ENCODE measurements at places on chromosomes 12 and 14.

DNA sequence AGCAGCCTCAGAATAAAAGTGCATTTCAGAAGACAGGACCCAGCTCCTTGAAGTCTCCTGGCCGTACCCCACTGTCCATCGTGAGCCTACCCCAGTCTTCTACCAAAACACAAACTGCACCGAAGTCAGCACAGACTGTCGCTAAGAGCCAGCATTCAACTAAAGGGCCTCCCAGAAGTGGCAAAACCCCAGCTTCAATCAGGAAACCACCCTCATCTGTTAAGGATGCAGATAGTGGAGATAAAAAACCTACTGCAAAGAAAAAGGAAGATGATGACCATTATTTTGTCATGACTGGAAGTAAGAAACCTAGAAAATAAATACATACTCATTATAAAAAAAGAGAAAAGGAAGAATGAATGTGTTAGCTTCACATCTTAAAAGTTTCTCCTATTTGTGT lies 51.1 kb downstream of the GAS2L3 start:
- DNase-seq, result no peak

DNA sequence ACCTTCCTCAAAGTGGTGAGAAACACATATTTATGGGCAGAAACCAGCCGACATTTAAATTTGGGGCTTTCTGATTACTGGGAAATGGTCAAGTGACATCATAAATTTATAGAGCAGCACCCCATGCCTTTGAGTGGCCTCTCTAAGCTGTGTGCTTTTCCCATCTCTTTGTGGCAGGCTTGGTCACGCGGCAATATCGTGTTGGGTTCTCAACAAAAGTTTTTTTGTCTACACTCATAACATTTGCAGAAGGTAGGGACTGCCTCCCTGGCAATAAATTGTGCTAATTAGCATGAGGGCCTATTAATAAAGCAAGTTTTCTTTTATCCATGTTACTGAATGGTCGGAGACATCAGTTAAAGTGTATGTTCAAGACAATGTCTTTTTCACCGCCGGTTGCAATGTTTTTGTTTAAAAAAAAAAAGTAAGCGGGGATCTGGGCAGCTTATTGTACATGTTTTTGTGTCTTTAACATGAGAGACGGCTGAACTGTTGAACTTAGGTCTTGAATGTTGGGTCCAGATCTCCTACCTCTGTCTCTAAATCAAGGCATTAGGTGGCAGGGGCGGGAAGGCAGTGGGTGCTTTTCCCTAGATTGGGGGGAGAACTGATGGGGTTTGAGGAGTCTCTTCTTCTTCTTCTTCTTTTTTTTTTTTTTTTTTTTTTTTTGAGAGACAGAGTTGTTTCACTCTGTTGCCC lies 193.3 kb downstream of the PHETA1 start:
- no peak for DNase-seq

GRCh38 chr12:6696690-6697583 lies 3.7 kb downstream of the PIANP start:
- no peak for DNase-seq

GRCh38 chr12:10466311-10466710 lies 13.1 kb upstream of the KLRC1 start:
- peak; percentile 87 for DNase-seq

- DNase-seq, result no peak
Measured at GRCh38 chr12:56490360-56490759, 2.4 kb upstream of the GLS2 start.

GRCh38 chr12:92639017-92639416 lies 63.8 kb upstream of the PLEKHG7 start:
- no peak for DNase-seq

GRCh38 chr12:73384592-73384991 lies 1112.4 kb downstream of the TRHDE start:
- DNase-seq, result no peak

- DNase-seq, result no peak
Measured at GRCh38 chr12:129001826-129002225, 148.5 kb downstream of the GLT1D1 start.

DNA sequence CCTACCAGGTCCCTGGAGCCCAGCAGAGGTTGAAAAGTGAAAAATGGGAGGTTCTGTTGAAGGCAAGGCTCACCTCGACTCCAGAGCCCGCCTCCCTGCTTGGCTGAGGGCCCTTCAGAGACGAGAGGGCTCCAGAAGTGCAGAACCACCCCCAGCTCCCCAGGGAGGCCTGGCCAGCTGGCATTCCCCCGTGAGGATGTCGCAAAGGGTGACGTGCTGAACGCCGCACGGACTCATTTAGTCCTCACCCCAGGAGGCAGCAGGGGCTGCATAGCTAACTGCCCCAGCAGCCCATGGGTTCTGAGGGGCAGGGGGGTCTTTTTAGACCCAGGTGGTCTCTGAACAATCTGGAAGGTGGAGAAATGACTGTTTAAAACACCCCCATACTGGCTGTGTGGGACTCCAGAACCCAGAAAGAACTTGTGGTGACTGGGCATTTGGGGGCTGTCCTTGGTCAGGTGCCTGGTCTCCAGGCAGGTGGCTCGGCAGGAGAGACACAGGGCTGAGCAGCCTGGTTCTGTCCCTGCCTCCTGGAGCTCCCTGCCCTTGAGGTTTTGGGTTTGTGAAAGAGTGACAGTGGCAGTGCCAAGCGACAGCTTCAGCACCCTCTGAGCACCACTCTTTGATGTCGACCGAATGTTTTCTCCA lies 32.0 kb downstream of the ANAPC7 start:
- no peak for DNase-seq

DNA sequence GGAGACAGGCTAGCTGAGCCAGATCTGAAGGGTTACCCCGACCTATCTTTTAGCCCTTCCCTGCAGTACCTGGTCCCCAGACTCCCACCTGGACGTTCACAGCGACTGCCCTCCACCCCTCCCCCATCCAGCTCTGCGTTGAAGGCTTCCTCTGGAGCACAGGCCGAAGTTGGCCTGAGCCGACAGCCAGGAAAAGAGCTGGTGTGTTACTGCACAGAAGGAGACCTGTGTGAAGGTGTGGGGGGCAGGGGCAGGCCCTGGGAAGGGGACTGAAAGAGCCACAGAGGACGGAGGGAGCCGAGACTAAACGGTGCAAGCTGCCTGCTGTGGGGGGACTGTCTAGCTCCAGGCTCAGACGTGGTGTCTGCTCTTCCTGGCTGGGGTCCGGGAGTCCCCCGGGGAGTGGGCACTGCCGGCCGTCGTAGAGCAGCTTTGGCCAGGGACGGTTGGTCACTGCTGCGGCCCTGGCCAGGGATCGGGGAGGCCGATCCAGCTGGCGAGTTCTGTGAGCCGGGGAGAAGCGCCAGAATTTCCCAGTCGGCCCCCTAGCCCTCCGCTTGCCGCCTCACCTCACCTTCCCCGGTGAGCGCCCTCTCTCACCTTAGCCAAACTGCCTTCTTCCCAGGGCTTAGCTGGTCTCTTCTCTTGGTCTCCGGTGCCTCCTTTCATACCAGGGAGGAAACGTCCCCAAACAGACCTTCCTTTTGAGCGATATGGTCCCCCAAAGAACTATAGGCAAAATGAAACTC lies 899 bp upstream of the COL2A1 start:
- no peak for DNase-seq

DNA sequence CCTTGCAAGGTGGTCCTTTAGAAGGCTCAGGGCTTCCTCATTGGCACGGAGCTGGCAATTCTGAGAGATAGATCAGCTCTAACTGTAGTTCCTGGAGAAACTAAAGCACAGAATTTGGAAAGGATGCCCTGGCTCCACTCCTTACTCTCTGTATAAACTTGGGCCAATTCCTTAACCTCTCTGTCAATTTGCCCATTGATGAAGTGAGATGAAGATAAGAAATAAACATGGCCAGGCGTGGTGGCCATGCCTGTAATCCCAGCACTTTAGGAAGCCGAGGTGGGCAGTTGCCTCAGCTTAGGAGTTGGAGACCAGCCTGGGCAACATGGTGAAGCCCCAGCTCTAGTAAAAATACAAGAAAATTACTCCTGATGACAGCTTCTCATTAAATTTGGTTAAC lies 34.0 kb upstream of the COX6A1 start:
- DNase-seq, result no peak

DNA sequence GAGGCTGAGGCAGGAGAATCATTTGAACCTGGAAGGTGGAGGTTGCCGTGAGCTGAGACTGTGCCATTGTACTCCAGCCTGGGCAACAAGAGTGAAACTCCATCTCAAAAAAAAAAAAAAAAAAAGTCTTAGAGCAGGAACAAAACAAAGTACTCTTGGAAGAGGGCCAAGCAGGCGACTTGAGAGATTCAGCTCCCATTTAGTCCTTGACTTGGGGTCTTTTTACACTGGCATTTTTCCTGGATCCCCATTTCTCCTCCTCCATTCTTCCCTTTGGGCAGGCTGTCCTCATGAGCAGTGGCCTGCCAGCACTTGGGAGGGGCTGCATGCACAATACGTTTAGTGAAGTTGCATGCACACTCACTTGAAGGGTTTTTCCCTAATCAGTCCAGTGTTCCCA lies 72.9 kb downstream of the C14orf132 start:
- no peak for DNase-seq

DNA sequence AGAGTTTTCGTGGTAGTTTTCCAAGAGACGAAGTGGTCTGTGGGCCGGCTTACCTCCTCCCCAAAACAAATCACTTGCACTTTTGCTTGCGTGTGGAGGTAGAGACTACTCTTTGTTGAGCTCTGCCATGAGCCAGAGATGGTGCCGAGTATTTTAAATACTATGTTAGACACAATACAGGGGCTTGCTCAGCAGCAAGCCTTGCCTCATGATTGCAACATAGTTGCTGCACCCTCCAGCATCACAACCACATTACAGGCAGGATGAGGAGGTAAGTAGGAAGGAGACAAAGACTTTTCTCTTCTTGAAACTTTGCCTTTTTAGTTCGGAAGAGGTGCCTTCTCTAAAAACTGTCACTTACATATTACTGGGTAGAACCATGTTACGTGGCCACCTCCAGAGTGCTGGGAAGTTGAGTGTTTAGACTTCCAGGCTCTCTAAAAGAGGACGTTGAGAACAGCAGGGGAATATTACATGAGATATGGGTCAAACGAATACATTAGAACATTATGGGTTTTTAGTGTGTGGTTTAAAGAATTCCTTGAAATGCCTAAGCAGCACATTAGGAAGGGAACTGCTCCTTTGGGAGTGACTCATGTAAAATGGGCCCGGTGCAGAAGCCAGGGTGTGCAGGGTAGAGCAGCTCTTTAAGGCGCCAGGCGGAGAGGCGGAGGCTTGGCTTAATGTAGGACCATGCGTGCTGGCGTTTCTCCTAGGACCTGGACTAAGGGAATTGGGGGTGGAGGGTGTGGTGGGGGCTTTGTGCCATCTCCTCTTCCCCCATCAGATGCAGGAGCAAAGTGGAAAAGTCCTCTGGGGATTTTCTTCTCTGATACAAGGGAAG lies 110.6 kb upstream of the PRMT8 start:
- DNase-seq, result no peak

- DNase-seq, result no peak
Measured at GRCh38 chr12:87827638-87828264, 201.4 kb downstream of the C12orf50 start.

DNA sequence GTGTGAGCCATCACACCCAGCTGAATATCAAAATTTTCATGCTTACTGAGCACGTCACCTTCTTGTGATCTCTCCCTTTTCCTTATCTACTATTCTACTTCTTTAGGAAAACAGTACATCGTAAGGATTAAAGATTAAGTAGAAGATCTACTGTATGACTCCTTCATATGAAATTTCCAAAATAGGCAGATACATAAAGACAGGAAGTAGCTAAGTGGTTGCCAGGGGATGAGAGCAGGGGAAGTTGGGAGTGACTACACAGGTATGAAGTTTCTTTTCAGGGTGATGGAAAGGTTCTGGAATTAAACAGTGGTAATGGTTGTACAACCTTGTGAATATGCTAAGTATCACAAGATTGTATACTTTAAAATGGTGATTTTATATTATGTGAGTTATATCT lies 36.5 kb upstream of the CERS5 start:
- no peak for DNase-seq

DNA sequence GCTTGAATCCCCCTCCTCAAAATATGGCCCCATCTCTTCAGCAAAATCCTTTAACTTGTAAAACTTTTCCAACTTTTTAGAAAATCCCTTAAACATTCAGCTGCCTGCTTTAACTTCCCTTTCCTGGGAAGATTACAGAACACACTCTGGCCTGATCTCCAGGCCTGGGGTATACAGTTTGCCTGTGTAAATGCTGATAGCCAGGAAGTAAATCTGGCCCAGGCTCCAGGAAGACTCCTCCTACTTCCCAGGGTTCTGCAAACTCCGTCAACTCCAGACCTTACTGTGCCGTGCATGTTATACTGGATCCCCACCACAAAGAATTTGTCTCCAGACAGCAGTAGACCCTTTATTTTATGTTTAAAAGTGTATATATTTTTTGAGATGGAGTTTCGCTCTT lies 67.0 kb upstream of the FERMT2 start:
- no peak for DNase-seq

- peak; percentile 39 for DNase-seq
Measured at GRCh38 chr12:83827860-83828259, 1084.7 kb downstream of the SLC6A15 start.

DNA sequence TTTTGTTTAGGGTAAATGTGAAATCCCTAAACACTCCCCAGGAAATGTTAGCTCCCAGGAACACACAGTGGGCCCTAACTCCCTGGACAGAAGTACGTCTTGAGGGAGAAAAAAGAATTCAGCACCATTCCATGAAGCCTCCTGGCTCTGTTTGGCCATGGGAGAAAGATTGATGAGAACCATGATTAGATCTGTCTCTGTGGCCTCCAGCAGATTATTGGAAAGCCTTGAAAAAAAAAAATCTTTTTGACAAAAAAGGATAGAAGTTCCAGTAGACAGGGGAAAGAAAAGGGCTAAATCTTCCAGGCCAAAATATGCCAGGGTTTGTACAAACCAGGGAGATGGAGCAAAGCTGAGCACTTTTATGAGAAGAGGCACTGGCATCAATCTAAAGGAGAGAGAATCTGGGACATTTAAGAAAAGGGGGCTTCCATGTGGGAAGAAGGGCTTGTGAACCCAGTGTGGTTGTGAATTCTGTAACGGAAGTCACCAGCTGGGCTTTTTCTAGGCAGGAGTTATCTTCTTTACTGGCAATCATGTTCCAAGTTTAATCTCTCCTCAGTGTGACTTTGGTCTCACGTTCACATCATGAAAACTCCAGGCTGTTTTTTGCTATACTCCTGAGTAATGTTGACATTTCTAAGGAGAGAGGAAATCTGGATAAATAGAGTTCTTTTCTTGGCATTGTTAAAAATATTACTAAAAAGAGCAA lies 426.7 kb downstream of the RAD51B start:
- DNase-seq, result no peak

GRCh38 chr14:40099316-40099715 lies 667.1 kb upstream of the FBXO33 start:
- no peak for DNase-seq

GRCh38 chr12:4604684-4605193 lies 42.7 kb downstream of the DYRK4 start:
- DNase-seq, result peak; percentile 84

GRCh38 chr14:91996948-91997371 lies 42.9 kb downstream of the TRIP11 start:
- no peak for DNase-seq
